Right lobe of liver (tissue), 6 donors: ENCODE measurements at places on chromosomes 12 and 14.
A peak's percentile ranks its signal among the peaks of the same experiment; 100 is the strongest.

- DNase-seq = no peak
Observed at GRCh38 chr12:9049520-9050133, 60.3 kb downstream of the KLRG1 start.

DNA sequence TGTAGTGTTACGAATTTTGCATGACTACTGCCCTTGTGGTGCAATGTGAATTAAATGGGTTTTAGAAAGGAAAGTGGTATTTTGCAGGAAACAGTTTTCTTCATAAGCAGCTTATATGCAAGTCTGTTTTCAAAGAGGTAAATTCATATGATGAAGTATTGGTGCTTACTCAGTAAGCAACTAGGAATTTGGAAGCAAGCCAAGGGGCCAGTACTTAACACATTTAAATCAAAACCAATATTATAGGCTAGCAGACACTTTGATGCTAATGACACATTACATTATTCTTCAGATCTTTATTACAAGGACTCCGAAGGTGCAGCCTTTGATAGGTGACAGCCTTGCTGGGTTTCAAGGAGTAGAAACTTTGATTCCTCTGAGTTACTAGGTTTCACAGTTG lies 23.1 kb downstream of the MGAT4C start:
- DNase-seq = no peak

GRCh38 chr14:93056840-93057585 lies 58.7 kb downstream of the ITPK1 start:
- DNase-seq = peak; percentile 71

- DNase-seq = peak; percentile 50
Observed at GRCh38 chr14:61188978-61189808, 91.9 kb downstream of the TMEM30B start.

DNA sequence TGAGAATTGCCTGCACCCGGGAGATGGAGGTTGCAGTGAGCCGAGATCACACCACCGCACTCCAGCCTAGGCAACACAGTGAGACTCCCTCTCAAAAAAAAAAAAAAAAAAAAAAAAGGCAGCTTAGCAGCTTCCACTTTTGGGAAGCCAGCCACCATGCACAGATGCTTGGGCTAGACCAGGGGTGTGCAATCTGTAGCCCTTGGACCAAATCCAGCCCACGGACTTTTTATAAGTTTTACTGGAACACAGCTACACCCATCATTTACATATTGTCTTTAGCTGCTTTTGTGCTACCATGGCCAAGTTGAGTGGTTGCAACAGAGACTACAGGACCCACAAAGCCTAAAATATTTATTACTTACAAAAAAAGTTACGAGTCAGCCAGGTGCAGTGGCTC lies 6.7 kb downstream of the CIT start:
- no peak for DNase-seq

DNA sequence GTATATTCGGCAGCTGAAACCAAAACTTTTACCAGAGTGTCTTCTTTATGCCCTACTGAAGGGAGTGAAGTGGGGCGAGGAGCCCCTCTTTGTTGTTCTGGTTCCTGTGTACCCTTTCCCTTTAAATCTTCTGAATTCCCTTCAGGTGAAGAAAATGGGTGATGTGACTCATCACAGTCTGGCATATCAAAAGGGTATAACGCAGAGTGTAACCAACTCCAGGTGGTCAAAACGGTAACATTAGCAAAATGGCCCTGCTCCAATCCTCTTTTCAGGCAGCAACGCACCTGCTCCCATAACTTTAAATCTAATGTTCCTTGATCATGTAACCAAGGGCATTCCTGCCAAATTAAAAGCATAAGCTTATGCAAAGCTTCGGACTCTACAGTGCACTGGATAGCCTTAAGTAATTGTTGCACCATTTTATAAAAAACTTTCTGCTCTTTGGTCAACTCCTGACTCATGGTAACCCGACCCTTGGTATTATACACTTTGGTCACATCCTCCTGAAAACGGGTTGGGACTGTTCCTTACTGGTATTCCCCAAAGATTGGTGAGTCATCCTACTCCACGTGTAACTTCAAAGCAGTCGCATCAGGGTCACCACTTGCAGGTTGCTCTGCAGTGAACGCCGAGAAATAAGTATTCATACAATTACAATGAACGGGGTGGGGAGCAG lies 83.1 kb downstream of the KCNMB4 start:
- no peak for DNase-seq

DNA sequence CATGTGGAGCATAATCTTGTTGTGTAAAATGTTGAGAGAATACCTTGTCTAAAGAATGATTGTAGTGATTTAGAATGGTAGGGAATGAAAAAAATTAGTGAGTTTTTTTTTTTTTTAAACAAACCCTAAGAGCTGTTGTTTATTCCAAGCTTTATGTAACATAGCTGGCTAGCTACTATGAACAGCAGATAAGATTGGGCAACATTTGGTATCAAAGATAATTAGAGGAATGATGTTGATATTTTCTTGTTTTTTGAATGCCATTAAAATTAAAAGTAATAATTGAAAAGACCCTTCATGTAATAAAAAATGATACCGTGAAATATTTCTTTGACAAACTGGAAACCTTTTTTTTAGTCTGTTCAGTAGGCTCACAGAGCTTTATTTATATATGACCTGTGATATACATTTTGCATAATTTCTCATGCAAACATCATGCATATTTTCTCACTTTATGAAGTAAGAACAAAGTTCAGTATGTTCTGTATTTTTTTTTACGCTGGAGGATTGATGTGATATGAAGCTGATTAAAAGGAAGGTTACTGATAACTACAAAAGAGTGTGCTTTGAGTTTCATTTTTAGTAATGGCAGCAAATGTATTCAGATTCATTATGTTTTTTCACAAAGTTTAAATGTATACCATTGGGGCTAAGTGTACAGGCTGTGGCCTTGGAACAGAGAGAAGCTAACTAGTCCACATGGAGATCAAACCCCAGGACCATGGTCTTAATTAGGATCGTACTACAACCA lies 8.1 kb downstream of the CPSF6 start:
- DNase-seq = no peak

GRCh38 chr14:88043529-88044443 lies 38.9 kb downstream of the GPR65 start:
- peak; percentile 74 for DNase-seq
